ENCODE measurements at places on chromosomes 5 and 9.

GRCh38 chr5:73649926-73650325 lies 23.9 kb downstream of the ARHGEF28 start:
- no peak for DNase-seq

GRCh38 chr9:134369416-134370212 lies 43.4 kb downstream of the RXRA start:
- no peak for DNase-seq

- DNase-seq, result no peak
Measured at GRCh38 chr5:108174286-108174685, 207.6 kb downstream of the FBXL17 start.

- DNase-seq, result no peak
Measured at GRCh38 chr5:78003450-78003849, 227.3 kb upstream of the TBCA start.

DNA sequence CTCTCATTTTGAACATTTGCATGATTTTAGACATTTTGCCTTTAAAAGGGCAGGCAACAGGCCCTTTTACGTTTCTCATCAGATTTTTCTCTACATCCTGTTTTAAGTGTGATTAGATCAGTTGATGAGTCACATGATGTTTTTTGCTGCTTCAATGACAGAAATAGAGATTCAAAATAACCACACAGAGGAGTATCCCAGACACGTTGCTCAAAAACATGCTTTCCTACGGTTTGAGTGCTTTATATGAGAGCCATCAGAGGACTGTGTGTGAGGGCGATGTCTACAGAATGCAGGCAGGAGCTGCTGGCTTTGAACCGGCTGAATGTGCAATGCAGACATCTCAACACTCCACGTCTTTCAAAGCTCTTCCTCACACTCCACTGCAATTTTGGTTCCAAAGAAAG lies 42.1 kb downstream of the OTULIN start:
- DNase-seq, result peak; percentile 35

DNA sequence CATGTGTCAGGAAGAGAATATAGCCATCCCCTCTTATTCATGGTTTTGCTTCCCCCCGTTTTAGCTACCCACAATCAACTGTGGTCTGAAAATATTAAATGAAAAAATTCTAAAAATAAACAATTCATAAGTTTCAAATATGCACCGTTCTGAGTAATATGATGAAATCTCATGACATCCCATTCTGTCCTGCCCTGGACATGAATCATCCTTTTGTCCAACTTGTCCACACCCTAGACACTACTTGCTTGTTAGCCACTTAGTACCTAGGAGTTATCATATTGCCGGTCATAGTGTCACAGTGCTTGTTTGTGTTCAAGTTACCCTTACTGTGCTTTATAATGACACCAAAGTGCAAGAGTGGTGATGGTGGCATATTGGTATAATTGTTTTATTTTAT lies 113.5 kb downstream of the CAAP1 start:
- DNase-seq, result no peak

DNA sequence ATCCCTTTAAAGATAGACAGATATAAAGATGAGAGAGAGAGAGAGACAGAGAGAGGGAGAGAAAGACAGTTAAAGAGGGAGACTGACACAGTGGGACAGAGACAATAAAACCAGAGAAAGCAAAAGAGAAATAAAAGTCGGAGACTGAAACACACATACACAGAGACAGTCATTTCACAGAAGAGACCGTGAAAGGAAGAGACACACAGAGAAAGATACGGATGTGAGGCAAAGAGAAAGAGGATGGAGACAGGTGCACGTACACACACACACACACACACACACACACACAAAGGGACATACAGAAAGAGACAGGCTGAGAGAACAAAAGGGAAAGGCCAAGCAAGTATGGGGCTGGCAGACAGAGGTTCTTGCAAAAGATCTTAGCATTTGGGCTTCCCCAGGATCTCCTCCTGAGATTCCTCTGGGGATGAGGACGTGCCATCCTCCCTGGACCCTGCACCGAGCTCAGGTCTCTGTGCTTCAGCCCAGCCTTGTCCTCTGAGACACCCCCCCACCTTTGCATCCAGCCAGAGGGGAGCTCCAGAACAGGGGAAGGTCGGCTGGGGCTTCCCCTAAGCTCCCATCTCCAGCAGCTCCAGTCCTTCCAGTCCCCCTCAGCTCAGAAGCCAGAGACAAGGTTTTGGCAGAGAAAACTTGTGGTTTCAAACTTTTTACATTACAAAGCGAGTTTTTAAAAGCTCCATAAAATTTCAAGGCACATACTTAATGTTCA lies 318.4 kb upstream of the PANK3 start:
- DNase-seq, result no peak

GRCh38 chr9:129631674-129632129 lies 5.7 kb downstream of the NTMT1 start:
- no peak for DNase-seq

DNA sequence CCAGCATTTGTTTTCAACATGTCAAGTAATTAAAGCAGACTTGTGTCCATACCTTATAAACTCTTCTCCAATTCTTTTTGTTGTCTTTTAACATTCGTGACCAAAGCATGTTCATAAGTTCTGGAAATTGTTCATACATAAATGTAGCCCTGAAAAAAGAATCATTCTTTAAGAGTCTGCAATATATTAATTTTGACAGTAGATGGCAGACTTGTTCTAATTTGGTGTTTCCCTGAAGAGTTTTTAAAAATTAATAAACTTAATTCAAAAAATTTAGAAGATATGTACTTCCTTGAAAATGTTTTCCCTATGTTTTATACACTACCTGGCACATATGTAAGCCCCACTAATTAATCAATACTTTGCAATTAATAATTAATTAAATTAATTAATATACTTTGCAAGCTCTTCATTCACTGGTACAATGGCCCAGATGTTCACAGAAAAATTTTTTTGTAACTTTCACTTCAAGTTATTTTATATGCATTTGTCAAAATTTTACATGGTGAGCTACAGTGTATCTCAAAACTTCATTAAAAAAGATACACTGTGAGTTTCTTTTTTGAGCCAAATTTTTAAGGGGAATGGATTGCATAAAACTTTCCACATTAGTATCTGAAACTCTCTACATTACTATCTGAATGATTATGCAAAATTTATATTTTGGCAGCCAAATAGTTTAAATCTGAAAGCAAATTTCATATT lies 42.1 kb downstream of the CLINT1 start:
- no peak for DNase-seq

GRCh38 chr5:17217493-17218352 lies at the start of gene BASP1:
BASP1 (plus strand) TSS chr5:17217631; CDS start chr5:17275217, 57,586 bp downstream.
- peak; percentile 10 for DNase-seq

GRCh38 chr5:119367502-119368237 lies 11.9 kb downstream of the TNFAIP8 start:
- no peak for DNase-seq

- no peak for DNase-seq
Measured at GRCh38 chr5:78735834-78736463, 87.4 kb upstream of the LHFPL2 start.

DNA sequence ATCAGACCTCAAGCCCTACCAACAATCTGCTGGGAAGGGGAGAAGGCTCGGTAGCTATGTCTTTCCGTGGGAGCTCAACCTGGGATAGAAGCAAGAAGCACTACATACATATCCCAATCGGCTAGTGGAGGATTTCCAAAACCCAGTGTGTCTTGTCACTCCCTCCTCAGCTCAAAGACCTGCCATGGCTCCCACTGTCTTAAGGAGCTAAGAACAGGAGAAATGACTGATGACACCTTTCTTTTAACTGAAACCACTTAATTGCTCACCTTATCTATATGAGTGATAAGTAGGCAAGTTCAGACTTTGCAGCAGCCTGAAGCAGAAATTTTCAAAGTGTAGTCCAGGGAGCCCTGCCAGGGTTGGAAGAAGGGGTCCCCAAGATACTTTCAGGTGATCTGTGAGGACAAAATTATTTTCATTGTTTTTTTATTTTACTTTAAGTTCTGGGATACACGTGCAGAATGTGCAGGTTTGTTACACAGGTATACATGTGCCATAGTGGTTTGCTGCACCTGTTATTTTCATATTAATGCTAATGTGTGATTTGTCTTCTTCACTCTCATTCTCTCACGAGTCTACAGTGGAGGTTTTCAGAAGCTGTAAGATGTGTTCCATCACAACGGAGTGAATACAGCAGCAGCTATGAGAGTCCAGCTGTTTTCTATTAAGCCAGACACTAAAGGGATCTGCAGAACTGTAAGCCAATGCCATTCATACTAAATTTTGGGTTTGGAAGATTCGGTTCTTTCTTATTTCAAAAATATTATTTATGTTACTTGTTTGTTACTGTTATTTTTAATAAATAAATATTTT lies 41.4 kb downstream of the PAX5 start:
- no peak for DNase-seq

GRCh38 chr5:31182136-31182535 lies 11.3 kb upstream of the CDH6 start:
- no peak for DNase-seq

- DNase-seq, result no peak
Measured at GRCh38 chr5:36492984-36493654, 113.3 kb upstream of the SLC1A3 start.

- no peak for DNase-seq
Measured at GRCh38 chr5:106578736-106579135, 1092.0 kb downstream of the EFNA5 start.

GRCh38 chr5:135827965-135828781 lies 6.3 kb upstream of the SLC25A48 start:
- DNase-seq, result no peak

GRCh38 chr9:119802621-119803020 lies 433.4 kb upstream of the BRINP1 start:
- DNase-seq, result no peak

- no peak for DNase-seq
Measured at GRCh38 chr9:26159575-26160392, 481.5 kb upstream of the TUSC1 start.

DNA sequence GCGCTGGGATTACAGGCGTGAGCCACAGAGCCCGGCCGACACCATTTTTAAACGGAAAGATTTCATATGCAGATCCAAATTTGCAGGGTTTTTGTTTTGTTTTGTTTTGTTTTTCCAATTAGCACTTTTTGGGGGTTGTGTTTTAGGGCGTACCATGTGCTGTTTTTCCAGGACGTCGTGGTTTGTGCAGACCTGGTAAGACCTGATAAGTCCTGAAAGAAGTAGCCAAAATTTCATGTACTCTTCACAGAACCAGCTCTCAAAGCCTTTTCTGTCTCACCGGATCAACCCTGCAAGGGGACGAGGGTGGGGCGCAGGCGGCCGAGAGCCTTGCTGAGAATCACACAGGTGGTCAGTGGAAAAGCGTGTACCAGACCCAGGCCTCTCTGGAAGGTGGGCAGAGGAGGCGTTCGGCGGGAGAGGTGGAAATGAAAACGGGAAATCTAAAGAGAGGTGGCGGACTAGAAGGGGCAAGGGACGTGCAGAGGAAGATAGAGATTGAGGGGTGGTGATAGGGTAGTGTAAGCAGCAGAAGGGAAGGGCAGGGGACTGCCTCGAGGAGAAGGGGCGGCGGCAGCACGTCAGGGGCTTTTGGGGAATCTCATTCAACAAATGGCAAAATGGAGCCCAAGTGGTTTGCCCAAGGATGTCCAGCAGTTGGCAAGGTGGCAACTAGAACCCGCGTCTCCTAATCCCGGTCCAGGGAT lies 1.1 kb upstream of the FAF2 start:
- DNase-seq, result peak; percentile 2

GRCh38 chr5:172150514-172151425 lies 37.3 kb downstream of the STK10 start:
- DNase-seq, result no peak

DNA sequence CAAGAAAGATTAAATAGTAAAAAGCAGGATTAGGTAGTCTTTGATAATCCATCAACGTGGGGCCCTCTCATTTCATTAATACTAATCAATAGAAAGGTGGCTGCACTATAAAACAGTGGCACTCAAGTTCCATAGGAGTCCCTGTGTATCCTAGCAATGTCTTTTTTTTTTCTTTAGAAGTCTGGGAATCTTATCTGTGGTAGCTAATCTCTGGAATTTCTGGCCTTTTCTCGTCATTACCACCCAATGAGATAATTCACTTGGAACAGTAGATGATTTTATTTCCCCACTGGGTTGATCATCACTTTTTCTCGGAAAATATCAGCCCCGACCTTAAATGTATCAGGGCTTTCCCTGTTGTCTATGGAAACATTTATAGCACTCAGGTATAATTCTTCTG lies 86.8 kb upstream of the CDH6 start:
- DNase-seq, result no peak

- peak; percentile 16 for DNase-seq
Measured at GRCh38 chr5:75567710-75568109, 43.5 kb upstream of the ANKDD1B start.

DNA sequence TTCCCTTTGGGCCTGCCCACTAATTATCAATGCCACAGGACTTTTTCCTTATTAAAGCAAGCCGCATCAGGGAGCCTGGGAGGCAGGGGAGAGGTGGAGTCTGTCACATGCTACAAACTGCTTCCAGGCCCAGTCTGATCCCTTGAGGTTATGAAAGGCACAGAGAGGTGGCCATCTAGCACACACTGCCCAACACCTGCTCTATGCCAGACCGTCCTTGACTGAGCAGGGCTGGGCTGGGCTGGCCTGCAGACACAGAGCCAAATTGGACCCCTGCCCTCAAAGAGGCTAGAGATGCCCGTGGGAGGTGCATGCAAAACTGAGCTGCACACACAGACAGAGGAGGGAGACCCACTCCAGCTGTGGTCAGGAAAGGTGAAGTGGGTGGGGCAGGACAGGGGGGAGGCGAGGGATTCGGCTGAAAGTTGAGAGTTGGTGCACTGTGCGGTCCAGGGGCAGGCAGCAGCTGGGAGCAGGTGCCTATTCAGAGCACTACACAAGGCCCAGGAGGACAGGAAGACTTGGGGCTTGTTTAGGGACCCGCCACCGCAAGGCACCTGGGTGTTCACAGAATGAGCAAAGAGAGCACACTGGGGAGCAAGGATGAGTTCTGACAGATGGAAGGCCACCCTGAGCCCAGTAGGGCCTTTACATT lies 36.4 kb upstream of the TCF7 start:
- peak; percentile 31 for DNase-seq

DNA sequence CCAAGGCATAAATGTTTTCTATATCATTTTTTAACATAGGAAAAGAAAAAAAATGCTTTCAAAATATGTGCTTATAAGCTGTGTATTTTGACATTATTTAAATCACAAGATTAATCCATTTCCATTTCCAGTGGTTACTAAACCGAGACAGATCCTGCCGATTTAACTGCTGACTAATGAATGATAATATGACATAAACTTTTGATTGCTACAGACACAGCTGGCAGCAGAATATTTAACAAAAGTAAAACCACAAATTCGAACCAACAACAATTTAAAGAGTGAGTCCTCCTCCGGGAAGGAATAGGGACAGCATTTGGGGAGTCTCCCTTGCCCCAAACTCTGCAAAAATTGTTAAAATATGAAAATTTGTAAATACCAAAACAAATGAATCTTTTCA lies 401.3 kb upstream of the DAB2 start:
- DNase-seq, result no peak

GRCh38 chr5:107418071-107418470 lies 252.7 kb downstream of the EFNA5 start:
- DNase-seq, result no peak
